ENCODE measurements at places on chromosomes 13 and 19.

GRCh38 chr13:46337700-46338099 lies 49.4 kb downstream of the RUBCNL start:
- no peak for DNase-seq

DNA sequence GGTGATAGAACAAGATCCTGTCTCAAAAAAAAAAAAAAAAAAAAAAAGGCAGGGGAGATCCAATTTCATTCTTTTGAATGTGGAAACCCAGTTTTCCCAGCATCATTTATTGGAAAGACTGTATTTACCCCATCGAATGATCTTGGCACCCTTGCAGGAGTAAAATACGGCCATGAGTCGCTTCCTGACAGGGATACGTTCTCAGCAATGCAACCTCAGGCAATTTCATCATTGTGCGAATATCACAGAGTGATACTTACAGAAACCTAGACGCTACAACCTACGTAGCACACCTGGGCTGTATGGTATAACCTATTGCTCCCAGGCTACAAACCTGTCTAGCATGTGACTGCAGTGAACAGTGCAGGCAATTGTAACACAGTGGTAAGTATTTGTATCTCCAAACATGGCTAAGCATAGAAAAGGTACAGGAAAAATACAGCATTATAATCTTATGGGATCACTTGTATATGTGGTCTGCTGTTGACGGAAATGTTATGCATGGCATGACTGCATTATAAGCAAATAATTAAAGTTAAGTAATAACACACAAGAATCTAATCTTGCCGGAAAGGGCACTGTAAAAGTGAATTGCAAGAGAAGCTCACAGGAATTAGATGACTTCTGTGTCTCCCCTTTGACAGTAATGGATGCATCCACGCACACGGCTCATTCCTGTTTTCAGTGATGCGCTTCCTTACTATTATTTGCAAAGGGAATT lies 24.1 kb downstream of the RFX2 start:
- no peak for DNase-seq

GRCh38 chr13:111462221-111462764 lies 141.9 kb downstream of the TEX29 start:
- DNase-seq = no peak

DNA sequence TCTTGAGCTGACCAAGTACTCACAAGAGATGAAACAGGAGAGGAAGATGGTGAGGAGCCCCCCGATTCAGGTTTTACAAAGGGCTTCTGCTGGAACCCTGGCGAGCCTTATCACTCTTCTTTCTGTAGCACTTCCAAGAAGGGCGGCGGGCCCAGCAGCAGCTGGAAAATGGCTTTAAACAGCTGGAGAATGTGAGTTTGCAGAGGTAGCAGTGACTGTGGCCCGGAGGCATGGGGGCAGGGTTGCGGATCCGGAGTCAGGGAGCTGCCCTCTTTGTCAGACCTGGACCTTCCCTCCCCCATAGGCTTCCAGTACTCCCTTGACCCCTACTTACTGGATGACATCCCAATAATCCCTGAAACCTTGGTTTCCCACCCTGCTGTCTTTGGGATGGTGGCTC lies 3.6 kb downstream of the TRIP10 start:
- DNase-seq = no peak

DNA sequence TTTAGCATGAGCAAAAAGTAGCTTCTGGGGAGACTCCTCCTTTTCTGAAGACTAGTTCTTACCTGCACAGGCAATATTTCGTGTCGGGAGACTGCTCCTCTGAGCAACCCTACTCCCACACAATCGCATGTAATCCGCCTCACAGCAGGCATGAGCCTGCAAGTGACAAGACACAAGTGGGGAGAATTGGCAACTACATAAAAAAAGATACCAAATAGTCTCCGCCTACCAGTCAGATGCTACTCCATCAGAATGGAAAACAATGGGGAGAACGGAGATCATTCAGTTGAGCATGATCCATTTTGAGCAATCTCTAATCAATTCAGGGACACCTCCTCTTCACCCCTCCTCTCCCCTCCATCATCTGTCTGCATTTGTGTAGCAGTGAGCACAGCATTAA lies 321.0 kb downstream of the COG6 start:
- DNase-seq = no peak

DNA sequence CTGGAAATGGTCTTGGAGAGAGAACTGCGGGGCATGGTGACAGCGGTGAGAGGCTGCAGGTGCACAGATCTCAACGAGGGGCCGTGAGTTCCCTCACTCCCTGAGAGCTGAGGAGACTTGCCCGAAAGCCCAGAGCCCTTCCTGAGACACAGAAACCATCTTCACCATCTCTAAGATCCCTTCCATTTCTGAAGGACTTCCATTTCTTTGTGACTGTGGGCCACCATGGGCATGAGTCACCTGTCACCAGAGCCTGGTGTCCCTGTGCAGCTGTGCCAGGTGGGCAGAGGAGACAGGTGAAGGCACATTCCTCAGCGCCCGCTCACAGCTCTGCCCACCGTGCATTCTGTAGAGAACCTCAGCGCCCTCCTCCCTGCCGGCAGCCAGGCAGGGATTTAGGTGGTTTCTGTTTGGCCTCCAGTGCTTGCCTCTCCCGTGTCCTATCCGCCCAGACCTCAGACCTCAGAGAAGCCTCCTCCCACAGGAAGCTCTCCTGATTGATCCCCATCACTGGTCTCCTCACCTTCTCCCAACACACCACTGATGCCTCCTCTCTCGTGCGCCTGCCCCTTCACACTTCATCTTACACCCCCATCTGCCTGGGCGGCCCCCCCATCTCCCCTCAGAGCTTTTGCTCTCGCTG lies 24.2 kb downstream of the SH3GL1 start:
- DNase-seq = no peak

DNA sequence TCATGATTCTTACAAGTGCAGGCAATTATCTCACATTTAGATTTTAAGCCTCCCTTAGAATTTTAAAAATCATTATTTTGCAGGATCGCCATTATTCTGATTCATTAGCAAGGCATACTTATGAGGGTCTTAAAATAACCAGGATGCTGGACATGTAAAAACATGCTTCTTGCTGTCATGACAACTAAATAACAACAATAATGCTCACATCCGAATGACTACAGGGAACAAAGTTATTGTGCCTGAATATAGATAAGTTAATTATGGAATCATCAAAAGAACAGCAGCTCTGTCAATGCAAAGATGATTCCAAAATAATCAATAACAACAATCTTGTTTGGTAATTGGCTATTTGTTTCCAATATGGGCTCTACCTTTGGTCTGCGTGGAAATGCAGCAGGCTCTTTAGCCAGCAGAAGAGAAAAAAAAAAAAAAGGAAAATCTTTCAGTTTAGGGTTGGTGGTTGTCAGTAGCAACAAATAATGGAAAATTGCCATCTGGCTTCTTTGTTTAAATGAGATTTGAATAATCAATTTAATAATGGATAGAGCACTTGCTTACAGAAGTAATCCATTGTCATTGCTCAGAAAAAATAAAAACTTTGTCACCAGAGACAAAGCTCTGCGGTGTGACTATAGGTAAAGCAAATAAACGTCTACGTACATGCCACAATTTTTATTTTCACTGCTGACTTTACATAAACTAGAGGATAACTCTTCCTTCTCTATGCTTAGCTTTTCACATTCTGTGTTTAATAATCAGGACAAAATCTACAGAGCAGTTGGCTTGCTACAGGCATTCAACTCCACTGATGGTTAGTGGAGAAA lies 468.9 kb upstream of the TSHZ3 start:
- no peak for DNase-seq

GRCh38 chr13:100581504-100581903 lies 7.1 kb downstream of the GGACT start:
- DNase-seq = no peak

DNA sequence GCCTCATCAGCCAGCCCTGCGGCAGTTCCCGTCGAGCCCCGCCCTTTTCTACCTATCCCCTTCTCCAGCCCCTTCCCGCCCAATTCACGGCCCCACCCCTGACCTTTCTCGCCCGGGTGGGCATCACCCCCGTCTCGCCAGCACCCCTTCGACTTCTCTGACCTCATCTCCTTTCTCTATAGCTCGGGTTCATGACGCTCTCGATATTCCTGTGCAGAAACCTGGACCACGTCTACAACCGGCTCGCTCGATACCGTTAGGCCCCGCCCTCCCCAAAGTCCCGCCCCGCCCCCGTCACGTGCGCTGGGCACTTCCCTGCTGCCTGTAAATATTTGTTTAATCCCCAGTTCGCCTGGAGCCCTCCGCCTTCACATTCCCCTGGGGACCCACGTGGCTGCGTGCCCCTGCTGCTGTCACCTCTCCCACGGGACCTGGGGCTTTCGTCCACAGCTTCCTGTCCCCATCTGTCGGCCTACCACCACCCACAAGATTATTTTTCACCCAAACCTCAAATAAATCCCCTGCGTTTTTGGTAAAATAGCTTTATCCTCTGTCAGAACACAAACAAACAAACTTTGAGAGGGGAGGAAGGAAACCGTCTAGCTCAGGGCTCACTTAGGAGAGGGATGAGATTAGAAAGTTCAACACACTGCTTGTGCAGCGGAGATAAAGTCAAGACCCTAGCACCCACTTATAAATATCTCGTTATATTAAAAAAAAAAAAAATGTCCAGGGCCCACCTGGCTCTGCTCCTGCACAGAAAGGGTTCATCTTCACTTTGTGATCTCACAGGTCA lies 5.1 kb downstream of the CD37 start:
- DNase-seq = no peak

DNA sequence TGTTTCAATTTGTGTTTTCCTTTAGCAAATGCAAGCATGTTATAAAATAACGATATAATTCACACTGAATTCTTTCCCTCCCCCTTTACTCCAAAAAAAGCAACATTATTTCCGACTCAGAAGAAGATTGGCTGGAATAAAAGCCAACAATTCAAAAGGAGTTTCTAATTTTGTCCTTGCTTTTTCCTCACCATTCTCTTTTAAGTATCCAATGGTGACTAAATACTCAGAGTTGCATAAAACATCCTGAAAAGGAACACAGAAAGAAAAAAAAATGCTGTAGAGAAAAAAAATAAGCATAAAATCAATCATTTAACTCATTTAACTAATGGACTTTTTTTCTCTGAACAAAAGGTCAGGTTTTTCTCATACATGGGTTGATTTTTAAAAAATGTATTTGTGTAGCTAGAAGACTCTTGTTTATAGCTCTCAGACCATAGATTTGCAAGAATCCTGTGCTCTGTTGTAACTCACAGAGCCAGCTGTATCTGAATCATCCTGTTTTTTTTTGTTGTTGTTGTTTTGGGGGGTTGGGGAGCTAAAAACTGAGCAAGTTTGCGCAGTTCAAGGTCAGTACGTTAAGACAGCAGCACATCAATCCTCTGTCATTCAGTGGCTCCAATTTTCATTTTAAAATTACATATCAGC lies 108.1 kb downstream of the PCDH17 start:
- no peak for DNase-seq

DNA sequence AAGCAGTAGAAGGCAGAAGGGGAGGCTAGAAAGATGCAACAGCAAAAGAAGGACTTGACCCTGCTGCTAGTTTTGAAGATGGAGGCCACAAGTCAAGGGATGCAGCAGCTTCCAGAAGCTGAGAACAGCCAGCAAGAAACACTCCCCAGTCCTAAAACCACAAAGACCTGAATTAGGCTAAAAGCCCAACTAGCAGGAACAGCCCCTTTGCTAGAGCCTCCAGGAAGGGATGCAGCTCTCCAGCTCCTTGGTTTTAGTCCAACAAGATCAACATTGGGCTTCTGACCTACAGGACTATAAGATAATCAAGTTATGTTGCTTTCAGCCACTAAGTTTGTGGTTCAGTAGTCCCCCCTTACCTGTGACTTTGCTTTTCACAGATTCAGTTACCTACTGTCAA lies 10.5 kb upstream of the LATS2 start:
- DNase-seq = no peak

DNA sequence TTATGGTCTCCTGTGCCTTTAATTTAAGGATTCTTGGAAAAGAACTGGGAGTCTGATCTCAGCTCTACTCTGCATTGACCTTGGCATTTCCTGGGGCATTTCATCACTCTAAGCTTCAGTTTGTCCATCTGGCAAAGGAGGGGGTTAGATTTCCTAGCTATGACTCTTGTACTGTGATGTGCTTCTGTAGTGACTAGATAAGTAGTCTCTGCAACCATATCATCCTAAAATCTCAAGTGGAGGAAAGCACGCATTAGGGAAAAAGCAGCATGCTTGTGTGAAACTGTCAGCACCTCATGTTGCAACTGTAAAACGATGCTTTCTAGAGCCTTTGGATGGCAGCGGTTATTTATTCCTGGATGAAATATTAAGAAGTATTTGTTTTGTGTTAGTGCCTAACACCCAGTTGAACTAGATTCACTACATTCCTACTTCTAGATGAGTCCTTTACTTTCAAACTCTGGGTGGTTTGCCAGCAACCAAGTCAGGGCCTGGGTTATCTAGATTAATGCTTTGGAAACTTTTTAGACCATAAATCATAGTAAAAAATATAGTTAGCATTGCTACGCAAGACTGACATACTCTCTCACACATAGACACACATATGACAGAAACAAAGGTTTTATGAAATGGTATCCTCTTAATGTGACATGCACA lies 6.8 kb downstream of the WDFY2 start:
- no peak for DNase-seq

- DNase-seq = no peak
Measured at GRCh38 chr13:113283904-113284303, 13.1 kb upstream of the LAMP1 start.

GRCh38 chr19:43562698-43563241 lies 12.6 kb downstream of the XRCC1 start:
- no peak for DNase-seq

DNA sequence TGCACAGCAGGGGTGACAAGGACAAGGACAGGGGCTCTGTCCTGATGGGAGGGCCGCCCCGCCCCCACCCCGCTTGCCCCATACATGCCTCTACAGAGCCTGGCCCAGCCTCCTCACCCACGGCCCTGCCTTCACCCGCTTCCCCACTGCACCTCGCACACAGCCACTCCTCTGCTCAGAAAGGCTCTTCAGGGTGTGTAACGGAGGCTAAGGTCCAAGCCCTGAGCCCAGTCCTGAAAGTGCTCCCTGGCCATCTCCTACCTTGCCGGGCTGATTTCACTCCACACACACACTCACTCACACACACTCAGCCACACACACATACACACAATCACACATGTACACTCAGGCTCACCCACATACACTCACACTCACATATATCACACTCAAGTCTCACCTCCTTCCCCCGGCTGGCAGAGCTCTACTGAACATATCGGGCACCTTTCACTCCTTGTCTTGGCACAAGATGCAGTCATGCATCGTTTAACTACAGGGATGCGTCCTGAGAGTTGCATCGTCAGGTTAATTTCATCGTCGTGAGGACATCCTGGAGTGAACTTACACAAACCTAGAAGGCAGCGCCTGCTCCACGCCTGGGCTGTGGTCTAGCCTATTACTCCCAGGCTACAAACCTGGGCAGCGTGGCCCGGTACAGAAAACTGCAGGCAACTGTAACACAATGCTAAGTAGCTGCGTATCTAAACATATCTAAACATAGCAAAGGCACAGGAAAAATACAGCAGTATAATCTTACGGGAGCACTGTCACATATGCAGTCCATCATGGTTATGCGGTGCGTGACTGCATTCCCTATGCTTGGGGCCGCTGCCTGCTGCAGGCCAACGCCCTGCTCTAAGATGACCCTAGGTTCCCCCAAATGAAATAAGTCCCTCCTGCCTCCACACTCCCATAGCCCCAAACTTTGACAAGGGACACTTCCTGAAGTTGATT lies 13.1 kb downstream of the EPS15L1 start:
- DNase-seq = no peak

All from NCI-H1092 (cell line).